ENCODE measurements at places on chromosomes 16 and 17. TPM values are rescaled to one million over a fixed set of nuclear protein-coding genes. Genes with fewer than 3 reads are reported as not detected.

NPIPB9 gene
- total RNA-seq = 3.1 TPM

BTBD17 gene
- total RNA-seq = 10.1 TPM

CDH3 gene
- total RNA-seq = 28.3 TPM

OR3A3 gene
- not detected for total RNA-seq

ODAD4 gene
- 7.0 TPM for total RNA-seq

DRC3 gene
- total RNA-seq = 19.9 TPM
